ENCODE measurements at places on chromosomes 1 and 21.

GRCh38 chr1:42950116-42950481 lies 8.6 kb downstream of the SLC2A1 start:
- DNase-seq, result no peak

DNA sequence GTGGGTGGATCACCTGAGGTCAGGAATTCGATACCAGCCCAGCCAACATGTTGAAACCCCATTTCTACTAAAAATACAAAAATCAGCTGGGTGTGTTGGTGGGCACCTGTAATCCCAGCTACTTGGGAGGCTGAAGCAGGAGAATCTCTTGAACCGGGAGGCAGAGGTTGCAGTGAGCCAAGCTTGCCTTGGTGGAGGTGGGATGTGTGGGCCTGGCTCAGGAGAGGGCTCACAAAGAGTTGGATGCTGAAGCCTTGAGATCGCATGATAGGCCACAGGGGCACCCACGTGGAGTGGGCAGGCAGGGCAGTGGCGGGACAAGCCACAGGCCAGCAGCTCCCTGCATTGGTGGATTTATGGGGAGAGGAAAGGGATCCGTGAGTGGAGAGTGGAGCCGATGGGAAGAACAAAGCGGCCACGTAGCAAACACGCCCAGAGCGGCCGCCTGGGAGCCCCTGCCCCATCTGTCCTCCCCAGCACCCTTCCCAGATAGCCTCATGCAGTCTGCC lies 4.4 kb downstream of the THAP3 start:
- no peak for DNase-seq

DNA sequence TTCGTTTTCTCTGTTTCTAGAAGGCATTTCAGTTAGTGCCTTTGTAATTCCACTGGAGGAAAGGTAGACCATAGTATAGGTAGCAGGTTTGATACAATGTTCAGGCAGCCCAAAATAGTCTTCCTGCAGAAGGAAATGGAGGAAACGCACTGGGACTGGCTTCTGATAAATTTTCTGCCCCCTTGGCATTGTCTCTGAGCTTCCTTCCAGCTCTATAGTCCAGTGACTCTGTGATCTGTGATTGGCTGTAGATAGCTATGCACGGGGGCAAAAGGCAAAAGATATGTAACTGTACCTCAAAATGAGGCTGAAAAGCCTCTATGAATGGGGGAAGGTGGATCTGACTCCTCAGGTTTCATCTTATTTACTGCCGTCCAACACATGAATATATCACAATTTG lies 5.8 kb upstream of the MAGOH start:
- DNase-seq, result no peak

GRCh38 chr1:36206323-36206858 lies 17.9 kb upstream of the THRAP3 start:
- no peak for DNase-seq

DNA sequence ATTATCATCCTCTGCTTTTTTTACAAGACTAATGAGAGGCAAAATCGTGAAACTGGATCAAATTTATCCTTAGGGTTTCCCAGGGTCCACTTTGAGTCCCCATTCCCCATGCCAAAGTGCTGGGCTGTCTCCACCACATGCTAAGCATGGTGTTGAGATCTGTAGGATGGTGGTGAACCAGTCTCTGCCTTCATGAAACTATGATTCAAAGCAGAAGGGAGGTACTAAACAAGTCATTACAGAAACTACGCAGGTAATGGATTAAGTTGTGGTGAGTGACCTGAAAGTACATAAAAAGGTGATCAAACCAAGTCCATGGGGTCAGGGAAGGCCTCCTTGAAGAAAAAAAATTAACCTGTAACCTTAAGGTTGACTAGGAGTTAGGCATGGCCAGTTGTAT lies 265.2 kb downstream of the ATG4C start:
- no peak for DNase-seq

GRCh38 chr1:170704256-170704655 lies 40.3 kb downstream of the PRRX1 start:
- DNase-seq, result no peak

DNA sequence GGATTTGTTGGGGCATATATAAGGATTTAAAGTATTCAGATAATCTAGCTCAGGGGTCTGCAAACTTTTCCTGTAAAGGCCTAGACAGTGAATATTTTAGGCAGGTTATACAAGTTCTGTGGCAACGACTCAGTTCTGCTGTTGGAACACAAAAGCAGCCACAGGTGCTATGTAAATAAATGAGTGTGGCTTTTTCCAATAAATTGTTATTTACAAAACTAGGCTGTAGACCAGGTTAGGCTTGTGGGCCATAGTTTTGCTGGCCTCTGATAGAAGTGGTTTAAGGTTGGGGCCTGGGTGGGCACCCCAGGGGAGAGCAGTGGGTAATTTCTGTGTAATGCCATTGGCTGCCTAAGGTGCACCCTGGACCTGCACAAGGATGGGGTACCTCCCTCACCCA lies 16.9 kb upstream of the IGFN1 start:
- DNase-seq, result no peak
